CD4-positive, alpha-beta T cell treated with Interferon gamma for 1 hour (primary cell): ENCODE measurements at places on chromosomes 2 and 18.
A peak's percentile ranks its signal among the peaks of the same experiment; 100 is the strongest.

DNA sequence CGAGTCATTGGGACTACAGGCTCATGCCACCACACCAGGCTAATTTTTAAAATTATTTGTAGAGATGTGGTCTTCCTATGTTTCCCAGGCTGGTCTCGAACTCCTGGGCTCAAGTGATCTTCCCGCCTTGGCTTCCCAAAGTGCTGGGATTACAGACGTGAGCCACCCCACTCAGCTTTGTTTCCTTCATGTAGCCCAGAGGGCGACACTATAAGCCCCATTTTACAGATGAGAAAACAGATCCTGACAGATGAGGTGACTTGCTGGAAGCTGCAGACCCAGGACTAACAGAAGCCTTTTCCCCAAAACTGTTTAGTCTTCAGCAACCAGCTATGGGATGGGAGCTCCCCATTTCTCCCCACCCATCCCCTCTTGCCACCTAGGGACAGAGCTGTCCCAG is 7.2 kb upstream of the CTDSP1 start:
- no peak for DNase-seq

DNA sequence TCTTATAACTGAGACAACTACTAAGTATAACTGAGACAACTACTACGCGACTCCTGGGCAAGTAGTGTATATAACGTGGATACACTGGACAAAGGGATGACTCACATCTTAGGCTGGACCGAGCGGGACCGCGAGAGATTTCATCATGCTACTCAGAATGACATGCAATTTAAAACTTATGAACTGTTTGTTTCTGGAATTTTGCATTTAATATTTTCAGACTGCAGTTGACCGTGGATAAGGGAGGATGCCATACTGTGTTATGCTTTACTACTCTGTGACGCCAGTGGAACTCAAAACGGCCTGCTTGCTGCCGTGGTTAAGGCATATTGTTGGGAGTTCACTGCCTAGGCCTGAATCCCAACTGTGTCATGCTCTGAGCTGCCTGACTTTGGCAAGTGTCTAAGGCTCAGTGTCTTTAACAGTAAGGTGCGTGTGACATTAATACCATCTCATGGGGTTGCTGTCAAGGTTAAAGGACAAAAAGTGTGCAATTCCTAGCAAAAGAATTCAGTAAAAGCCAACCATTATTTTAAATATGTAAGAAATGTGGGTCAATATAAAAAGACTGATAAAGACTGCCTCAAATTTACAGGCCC is 64.6 kb downstream of the BMP10 start:
- peak; percentile 23 for DNase-seq

DNA sequence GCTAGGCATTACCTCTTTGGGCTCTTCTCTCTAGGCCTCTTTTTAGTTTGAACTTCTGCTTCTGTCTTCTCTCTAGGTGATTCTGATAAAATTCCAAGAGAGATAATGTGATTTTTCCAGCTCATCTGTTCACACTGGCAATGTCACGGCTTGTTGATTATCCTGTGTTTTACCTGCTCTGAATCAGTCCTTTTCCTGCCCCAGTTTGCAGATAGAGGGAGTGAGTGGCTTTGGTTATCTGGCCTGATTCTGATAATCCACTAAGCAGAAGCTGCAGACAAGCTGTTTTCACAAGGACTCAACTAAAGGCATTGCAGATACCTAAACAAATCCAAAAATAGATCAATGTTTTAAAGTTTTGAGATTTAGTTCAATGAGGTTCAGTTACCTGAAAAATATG is 111.9 kb downstream of the DCC start:
- no peak for DNase-seq

- DNase-seq = no peak
Observed at GRCh38 chr2:141528990-141529389, 601.8 kb downstream of the LRP1B start.

DNA sequence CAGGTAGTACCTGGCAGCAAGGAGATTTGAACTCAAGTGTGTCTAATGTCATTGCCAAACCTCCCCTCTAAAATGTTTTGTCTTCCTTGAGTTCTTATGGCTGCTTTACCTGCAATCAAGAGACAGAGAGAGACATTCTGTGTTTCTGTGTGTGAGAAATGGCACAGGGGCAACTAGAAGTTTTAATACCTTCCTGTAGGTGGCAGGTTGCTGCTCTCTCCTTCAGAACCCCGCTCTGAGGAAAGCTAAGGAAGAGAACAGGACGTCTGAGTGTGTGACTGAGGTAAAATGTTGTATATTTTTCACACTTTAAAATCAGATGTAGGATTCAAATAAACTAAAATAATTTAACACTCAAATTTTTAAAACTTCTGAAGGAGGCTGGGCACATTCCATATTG is 19.2 kb downstream of the DTNA start:
- DNase-seq = no peak

- DNase-seq = no peak
Observed at GRCh38 chr2:208210688-208211451, 21.0 kb upstream of the C2orf80 start.
